ENCODE measurements at places on chromosomes 2 and 18. TPM values are rescaled to one million over a fixed set of nuclear protein-coding genes. Genes with fewer than 3 reads are reported as not detected.

Gene KRTCAP3
- 0.72 TPM for total RNA-seq

Gene CETN1
- not detected for total RNA-seq

Gene SERPINB5
- total RNA-seq = 0.10 TPM

Gene GPR75
- 1.2 TPM for total RNA-seq

Gene KYNU
- total RNA-seq = 216 TPM

Gene RNF144A
- 8.9 TPM for total RNA-seq

Gene RGPD3
- 0.16 TPM for total RNA-seq

Gene ZNF638
- total RNA-seq = 69.1 TPM

Gene OTOF
- 0.11 TPM for total RNA-seq

Gene GPR55
- total RNA-seq = not detected

Gene TMEM247
- total RNA-seq = not detected

Gene TRABD2A
- 14.0 TPM for total RNA-seq

Gene PLCD4
- total RNA-seq = 0.80 TPM

Gene FSHR
- not detected for total RNA-seq

Gene MAP3K19
- not detected for total RNA-seq

Gene ALK
- total RNA-seq = not detected

Gene ALPP
- 18.1 TPM for total RNA-seq

Gene ATP6V1B1
- 2.3 TPM for total RNA-seq

Gene GREB1L
- 5.4 TPM for total RNA-seq

Gene BCL11A
- 0.09 TPM for total RNA-seq

Gene STK36
- total RNA-seq = 10.3 TPM

Gene ARHGAP25
- 0.22 TPM for total RNA-seq

Gene ANKRD53
- 0.09 TPM for total RNA-seq

Gene SOX11
- total RNA-seq = not detected

Gene KIF1A
- 0.71 TPM for total RNA-seq

Gene FAHD2A
- 31.3 TPM for total RNA-seq

Gene ALKAL2
- total RNA-seq = not detected

Gene RAB17
- total RNA-seq = 0.28 TPM

Gene SH3BP4
- 38.9 TPM for total RNA-seq

Gene ACVR1C
- 0.03 TPM for total RNA-seq

Gene FSIP2
- total RNA-seq = 0.01 TPM

Gene UGT1A4
- not detected for total RNA-seq

Gene GPR35
- 1.0 TPM for total RNA-seq

Gene SERTAD2
- total RNA-seq = 9.8 TPM

Gene SCN9A
- 3.7 TPM for total RNA-seq

Gene TTL
- 36.2 TPM for total RNA-seq

Gene ADAM17
- total RNA-seq = 41.2 TPM

Gene ZAP70
- 0.18 TPM for total RNA-seq

Gene PDE11A
- total RNA-seq = 0.43 TPM

Gene TMEM163
- total RNA-seq = 0.10 TPM

Gene OSR1
- total RNA-seq = 9.7 TPM

Gene C2orf80
- not detected for total RNA-seq

Gene CD207
- not detected for total RNA-seq

Gene CXCR1
- not detected for total RNA-seq

Gene CRYGD
- total RNA-seq = not detected

Gene LYPD6
- total RNA-seq = 0.07 TPM

Gene SLC4A5
- total RNA-seq = 0.29 TPM

Gene EPB41L5
- 3.9 TPM for total RNA-seq

Gene TNS1
- total RNA-seq = 17.4 TPM

Gene GPAT2
- 0.02 TPM for total RNA-seq

Gene FOXD4L1
- total RNA-seq = 0.35 TPM

Gene PNKD
- 58.2 TPM for total RNA-seq

Gene VWA3B
- total RNA-seq = not detected

Gene CNRIP1
- 1.6 TPM for total RNA-seq
